ENCODE measurements at places on chromosomes 3 and 15.

DNA sequence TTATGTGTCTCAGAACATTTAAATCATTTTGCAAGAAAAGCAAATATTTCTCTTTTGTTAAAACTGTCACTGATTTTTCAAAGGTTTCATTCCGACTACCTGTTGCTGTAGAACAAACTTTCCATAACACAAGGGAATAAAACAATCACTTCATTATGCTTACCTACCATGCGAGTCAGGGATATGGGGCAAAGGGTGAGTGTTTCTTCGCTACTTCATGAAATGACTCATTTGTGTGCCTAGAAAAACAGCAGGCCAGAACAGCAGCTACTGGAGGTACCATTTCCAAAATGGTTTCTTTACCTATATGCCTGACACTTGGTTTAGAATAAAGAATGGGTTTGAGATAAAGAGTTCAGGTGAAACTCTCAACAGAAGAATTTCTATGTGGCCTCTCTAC, 712.5 kb downstream of the PLOD2 start:
- DNase-seq = no peak

DNA sequence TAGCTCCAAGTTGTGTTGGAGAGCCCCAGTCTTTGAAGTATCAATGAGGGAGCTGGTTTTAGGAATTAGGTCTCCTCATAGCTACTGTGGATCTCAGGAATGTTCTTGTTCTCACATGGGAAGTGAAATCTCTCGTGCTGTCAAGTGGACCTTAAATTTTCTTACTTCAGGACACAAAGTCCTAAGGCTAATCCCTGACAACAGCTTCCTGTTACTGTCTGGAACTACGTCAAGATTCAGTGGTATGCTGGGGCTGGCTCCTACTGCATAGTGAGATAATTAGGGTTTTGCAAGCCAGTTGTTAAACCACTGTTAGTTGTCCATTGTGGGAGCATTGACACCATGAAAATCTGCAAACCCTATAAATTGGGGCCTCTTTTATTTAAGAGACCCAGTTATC, 22.8 kb downstream of the MESP1 start:
- no peak for DNase-seq

DNA sequence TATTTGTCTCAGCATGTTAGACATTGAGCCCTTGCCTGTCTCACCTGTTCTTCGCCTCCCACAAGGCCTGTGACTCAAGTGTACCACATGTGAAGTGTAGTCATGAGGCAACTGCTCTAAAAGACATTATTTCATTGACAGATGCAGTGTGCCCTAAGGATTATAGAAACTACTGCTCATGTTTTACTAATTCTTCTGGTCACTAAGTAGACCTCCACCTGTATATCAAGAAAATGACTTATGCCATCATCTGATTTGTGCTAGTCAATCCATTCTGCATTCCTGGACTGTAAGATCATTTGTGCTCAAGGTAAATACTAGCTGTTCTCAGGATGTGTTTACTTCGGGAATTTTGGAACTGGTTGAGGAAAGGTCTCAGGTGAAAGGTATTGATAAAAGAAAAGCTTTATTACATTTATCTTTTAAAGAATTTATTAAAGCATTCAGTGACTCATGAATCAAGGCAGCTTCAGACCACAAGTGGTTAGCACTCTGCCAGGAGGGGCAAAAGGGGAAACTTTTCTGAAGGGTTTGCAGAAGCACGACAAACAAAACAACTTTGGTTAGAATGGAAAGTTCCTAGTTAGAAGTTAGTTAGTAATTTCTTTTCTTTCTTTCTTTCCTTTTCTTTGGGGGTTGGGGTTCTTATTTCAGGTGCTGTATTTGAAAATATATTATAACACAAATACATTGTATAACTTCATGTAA, 465.3 kb upstream of the CBLB start:
- DNase-seq = peak; percentile 35

DNA sequence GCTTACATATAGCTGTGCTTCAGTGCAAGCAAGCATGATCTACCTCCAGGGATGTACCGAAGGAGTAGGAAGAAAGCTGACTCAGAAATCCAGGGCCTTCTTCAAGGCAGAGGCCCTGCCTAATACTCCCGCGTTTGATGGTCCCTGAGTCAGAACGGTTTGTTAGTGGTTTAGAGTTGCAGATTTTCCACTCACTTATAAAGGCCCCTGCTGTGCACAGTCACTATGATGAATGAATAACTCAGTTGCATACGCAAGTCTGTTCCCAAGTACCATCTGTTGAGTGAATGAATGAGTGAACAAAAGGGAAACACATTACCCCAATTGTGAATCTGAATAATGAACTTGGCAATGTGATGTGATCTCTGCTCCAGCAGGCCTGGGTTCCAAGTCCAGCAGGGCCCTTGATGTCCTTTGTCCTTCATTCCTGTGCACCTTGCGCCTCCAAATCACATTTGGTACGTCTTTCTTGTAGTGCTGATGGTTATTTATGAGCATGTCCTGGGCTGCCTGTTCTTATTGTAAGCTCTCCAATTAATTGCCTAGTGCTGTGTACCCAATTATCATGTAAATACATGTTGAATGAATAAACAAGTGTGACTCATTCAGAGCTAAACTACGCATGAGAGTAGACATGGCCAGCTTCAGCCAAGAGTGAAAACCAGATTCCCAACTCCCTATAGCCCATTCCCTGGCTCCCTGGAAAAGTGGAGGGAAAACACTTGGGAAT, 85.3 kb upstream of the LIMD1 start:
- DNase-seq = no peak

- DNase-seq = no peak
Observed at GRCh38 chr3:170219850-170220249, 2.4 kb upstream of the PRKCI start.

DNA sequence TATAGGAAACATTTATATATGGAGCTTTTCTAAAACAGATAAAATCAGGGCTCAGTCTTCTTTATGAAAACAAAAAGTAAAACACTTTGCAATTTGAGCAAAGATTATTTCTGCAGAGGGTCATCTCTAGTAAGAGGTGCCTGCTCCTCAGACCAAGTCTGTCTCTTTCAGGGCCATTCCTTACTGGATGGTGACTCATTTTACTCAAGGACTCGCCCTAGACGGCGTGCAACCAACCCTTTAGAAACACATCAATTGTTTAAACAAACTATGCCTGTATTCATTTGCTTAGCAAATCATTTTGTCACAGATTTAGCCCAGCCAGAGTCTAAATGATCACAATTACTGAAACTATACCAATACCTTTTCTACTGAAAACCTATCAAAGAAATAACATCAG, 242.8 kb upstream of the ICE2 start:
- DNase-seq = no peak

GRCh38 chr3:52144796-52145735, 9.2 kb downstream of the POC1A start:
- DNase-seq = no peak

GRCh38 chr3:119408243-119408950, 55.0 kb downstream of the TMEM39A start:
- DNase-seq = no peak

GRCh38 chr3:104939196-104939595, 427.5 kb upstream of the ALCAM start:
- no peak for DNase-seq

- DNase-seq = no peak
Observed at GRCh38 chr3:35042210-35042991, 596.9 kb upstream of the ARPP21 start.

DNA sequence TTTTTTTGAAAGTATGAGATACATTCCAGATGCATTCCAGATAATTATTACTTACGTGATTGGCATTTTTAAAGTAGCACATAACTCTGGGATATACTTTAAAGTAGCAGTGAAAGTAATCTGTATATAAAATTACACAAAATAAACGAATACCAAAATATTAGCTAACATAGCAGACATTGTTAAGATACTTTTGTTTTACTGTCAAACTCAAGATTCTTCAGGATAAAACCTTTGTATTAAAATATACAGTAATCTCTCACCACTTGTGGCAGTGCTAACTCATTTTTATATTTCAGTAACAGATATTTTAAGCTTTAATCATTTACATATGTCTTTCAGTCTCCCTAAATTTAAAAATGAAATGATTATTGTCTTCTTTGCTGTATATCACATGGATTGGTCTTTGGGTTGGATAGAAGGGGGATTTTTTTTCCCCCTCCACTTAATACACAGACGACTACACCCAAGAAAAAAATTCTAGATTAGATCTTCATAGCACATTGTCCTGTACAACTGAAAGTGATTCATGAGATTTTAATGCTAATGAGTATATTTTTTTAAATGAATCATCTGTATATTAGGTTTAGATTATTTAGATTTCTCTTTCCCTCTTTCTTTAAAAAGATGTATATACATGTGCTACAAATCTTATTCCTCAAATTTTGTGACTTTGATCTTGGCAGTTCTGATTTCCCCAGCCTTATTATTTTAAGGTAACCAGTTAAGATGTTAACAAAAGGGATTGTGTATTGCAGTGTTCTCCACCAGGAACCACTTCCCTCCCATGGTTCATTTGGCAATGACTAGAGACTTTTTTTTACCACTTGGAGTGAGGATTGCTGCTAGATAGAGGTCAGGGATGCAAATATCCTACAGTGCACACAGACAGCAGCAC, 24.5 kb upstream of the EBLN2 start:
- no peak for DNase-seq

DNA sequence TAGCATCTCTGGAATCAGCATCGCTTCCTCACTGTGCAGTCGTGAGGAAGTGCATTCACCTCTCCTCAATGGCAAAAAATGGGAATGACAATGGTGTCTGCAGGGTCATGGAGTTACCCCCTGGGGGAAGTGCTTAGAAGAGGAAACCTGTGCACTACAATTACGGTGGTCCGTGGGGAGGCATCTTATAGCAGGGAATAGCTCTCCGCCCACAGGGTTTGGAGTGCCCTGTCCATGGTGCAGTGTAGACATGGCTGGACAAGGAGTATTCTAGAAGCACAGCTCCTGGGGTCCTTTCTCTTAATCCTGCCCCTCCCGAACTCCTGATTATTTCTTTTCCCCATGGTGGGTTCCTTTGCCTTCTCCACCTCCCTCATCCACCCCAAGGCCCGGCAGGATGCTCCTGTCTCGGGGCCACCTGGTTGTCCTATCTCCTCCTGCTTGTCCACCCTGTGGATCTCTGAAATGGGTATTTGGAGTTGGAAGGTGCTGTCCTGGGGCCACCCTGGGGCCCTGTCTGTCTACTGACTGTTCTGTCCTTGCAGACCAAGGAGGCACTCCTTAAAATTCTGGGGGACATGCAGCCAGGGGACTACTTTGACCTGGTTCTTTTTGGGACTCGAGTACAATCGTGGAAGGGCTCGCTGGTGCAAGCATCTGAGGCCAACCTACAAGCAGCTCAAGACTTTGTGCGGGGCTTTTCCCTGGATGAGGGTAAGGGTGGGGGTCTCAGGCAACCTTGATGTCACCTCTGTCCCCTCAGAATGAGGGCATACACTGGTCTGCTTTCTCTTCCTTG, 5.2 kb downstream of the ITIH1 start:
- no peak for DNase-seq

DNA sequence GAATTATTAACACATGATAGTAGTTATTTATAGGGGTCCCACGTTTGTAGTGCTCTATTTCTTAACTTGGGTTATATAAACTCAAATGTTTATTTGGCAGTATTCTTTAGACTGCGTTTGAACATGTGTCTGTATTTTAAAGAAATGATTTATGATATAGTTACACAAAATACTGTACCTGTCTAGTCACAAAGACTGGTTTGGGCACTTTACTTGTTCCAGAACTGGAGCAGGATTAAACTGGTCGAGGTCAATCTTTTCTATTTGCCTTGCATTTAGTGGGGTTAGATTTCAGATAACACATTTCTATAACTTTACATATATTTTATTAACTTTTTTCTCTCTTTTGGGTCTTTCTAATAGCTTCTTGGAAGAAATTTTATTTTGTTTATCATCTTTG, 39.5 kb downstream of the HACD3 start:
- no peak for DNase-seq

DNA sequence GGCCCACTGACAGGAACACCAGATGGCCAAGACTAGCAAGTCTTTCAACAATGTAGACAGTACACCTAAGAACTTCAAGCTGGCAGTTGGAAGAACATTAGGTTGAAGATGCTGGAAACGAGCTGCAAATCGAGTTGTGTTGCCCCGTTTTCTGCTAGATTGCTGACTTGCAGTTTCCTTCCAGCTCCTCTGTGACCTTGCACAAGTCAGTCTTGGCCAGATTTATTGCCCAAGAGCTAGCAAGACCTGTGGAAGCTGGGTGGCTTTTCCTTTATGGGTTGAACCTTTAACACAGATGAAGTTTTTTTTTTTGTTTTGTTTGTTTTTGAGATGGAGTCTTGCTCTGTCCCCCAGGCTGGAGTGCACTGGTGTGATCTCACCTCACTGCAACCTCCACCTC, 2.9 kb upstream of the RBM6 start:
- DNase-seq = no peak

DNA sequence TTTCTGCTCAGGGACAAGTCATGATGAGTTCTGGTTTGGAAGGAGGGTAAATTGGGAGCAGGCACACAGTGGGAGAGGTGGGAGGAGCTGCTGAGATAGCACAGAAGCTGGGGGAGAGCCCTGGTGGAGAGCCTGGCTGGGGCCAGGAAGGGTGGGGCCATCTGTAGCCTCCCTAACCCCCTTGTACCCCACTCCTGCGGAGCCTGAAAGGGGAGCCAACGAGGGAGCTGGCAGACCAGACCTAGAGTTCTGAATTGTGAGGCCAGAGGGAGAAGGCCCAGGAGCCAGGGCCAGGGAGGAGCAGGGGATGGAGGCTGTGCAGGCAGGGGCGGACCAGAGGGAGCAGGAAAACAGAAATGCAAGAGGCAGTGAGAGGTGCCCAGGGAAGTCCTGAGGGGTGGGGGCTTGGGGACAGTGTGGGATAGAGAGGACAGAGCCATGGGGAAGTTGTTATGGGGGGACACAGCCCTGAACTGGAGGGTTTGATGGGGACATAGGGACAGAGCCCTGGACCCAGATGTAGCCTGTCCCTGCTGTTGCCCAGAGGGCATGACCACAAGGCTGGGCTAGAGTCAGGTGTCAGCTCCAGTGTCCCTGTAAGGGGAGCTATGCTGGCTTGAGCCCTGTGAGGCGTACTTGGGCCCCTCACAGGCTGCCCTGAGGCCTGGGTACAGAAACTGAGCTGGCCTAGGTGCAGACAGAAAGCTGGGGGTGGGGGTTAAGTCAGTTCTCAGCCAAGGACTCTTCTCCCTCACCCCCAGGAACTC, 1.2 kb downstream of the TMIE start:
- DNase-seq = no peak

DNA sequence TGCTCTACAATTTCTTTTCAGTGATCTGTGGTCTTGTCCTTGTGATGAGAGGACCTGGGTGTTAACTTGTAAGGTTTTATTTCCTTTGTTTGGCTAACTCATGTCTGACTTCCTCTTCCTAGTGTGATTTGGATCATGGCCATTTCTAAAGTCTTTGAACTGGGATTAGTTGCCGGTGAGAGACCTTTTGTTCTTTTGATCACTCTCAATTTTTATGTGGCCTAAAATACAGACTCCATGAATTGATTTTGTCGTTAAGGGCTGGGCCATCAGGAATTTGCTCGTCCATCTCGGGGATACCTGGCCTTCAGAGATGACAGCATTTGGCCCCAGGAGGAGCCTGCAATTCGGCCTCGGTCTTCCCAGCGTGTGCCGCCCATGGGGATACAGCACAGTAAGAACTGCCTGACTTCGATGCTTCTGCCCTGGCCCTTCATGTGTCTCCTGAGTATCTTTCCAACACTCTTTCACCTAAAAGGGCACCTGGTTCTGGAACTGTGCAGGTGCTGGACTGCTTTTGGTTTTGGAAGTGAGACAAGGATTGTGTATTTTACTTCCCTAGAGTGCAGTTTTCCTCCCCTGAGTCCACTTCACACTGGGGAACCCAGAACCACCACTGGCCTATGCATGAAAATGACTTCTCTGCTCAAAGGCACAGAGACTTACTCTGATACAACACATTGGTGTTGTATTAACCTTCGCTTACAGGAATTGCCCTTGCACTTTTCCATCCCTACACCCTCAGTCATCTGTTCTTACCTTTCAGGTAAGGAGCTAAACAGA, 13.1 kb upstream of the LRRC2 start:
- no peak for DNase-seq
